Psoas muscle (tissue), 8 donors: ENCODE measurements at places on chromosomes 2 and 18. TPM values are rescaled to one million over a fixed set of nuclear protein-coding genes. Genes with fewer than 3 reads are reported as not detected.

Gene SERPINB5
- not detected for polyA plus RNA-seq

Gene CFC1
- not detected for polyA plus RNA-seq

Gene CCDC141
- 0.82 TPM for polyA plus RNA-seq

Gene SAG
- polyA plus RNA-seq = not detected

Gene HNMT
- 3.8 TPM for polyA plus RNA-seq
